CD4-positive, alpha-beta T cell treated with Interleukin-21 for 1 hour (primary cell): ENCODE measurements at places on chromosomes 13 and 19.

GRCh38 chr19:7366701-7367420 is 18.1 kb downstream of the ARHGEF18 start:
- peak; percentile 58 for DNase-seq

GRCh38 chr19:41324921-41325639 is 15.1 kb downstream of the CCDC97 start:
- no peak for DNase-seq

DNA sequence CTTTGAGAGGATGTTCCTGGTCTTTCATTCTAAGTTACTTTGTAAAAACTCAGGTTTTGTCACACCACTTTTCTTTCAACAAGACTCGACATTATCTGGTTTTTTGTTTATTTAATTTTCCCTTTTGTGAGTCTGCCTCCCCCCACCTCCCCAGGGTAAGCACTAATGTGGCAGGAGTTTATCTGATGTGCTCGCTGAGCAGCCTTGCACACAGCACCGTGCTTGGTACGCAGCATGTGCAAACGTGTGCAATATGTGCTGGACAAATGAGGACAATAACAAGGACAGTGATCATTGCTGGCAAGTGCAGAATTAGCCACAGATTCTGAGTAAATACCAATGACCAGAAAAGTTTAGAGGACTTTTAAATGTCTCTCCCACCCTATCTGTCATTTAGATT is 391.4 kb downstream of the IRS2 start:
- no peak for DNase-seq

- no peak for DNase-seq
Measured at GRCh38 chr19:9986787-9987281, 23.5 kb downstream of the COL5A3 start.

DNA sequence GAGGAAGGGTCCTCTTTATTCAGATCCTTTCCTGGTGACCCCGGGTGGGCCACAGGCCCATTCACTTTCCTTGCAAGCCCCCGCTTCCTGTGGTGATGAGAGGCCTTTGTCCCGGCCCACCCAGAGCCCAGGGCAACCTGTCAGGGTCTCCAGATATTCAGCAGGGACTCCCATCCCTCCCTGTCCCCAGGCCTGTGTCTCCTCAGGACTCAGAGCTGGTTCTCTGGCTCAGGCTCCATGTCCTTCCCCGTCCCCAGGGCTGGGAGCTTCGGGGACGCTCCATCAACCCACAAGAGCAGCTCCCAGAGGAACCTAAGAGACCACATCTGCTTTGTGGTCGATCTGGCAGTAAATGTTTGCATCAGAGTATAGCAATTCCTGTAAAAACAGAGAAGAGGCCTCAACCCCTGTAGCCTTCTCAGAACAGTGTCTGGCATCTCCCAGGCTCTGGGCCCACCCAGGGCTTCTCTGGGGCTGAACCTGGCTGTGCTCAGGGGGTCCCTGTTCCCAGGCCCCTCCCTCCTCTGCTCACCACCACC is 7.8 kb downstream of the CEACAM4 start:
- no peak for DNase-seq

DNA sequence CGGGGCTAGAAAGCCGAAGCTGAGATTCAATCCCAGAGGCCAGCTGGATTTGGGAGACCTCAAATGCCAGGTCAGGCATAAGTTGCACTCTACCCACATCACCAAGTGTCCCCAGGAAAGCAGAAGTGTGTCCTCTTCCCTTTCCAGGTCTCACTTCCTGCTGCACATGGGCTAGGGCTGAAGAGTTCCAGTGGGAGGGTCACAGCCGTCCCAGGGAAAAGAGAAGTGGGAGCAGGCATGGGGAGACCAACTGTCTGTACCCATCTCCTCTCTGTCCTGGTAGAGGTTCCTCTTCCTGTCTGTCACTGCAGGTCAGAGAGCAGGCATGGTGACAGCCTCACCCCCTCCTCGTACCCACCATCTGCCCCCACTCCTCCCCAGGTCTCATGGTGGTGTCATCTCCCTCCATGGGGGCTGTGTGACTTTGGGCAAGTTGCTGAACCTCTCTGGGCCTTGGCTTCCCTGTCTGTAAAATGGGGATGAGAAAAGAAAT is 14.8 kb downstream of the AXL start:
- peak; percentile 29 for DNase-seq

DNA sequence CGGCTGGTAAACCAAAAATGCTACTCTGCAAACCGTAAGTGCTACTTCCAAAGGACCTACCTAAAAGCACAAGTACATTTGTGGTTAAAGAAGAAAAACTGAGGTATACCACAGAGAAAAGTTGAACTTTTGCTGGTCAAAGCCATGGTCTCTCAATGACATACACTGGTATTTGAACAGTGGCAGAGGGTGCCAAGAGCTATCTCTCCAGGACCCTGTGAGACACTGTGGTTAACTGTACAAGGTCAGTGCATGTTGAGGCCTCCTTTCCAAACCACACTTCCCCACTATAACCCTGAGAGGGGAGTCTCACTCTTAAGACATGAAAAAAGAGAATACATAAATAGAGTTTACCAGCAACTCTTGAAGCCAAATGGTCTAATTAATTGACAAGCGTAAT is 49.5 kb downstream of the COL4A1 start:
- no peak for DNase-seq

DNA sequence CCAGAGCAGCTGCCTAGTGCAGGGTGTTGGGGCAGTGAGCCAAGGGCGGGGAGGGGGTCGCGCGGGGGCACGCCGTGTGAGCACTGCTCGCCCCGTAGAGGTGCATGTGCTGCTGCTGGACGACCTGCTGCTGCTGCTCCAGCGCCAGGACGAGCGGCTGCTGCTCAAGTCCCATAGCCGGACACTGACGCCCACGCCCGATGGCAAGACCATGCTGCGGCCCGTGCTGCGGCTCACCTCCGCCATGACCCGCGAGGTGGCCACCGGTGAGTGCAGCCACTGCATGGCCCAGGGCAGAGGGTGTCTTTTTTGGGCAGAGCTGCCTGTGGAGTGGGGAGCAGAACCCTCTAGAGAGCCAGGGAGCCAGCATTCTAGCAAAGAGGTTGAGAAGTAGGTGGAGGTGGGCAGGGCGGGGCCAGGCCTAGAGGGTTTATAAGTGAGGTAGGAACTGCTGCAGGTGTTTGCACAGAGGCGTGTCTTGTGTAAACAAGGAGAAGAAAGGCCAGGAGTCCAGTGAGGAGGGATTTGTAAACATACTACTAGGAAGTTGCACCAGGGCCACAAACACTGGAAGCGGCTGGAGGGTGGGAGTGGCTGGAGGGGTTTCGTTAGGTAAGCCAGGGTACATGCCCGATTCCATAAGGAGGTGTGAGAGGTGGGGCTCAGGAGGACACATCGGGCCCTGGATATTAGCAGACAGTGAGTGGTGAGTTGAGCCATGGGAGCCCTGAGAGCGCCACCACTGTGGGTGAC is 21.3 kb downstream of the ARHGEF1 start:
- DNase-seq: no peak

GRCh38 chr19:7987114-7987768 is 18.2 kb downstream of the ELAVL1 start:
- no peak for DNase-seq

- DNase-seq: no peak
Measured at GRCh38 chr13:50446611-50447010, 396.9 kb downstream of the DLEU7 start.
